ENCODE measurements at places on chromosomes 4 and X. TPM values are rescaled to one million over a fixed set of nuclear protein-coding genes. Genes with fewer than 3 reads are reported as not detected.

DNA sequence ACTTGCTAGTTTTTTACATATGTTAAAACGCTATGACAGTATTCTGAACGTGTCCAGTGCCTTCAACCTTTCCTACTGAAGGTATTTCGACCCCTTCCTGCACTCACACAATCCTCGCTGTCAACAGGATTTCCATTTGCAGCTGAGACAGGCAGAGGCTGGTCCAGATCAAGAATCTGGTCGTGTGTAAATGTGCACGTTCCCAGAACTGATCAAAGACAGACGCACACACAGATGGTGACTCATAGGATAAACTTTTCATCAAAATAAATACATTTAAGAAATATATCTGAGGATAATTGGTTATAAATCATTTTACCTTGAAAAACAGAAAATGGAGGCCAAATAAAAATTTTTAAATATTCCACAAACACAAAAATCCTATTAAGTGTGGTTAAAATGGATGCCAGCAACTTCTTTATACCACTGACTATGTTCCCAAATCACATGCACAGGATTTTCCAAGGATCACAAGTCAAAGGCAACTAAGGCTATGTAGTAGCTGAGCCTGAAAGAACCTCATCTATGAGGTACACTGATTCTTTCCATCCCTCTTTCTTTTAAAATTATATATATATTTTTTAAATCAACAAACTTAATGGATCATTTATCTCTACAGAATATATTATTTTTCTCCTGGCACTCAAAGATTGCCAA lies 85.9 kb downstream of the RNF150 start:
- peak; percentile 21 for DNase-seq

DNA sequence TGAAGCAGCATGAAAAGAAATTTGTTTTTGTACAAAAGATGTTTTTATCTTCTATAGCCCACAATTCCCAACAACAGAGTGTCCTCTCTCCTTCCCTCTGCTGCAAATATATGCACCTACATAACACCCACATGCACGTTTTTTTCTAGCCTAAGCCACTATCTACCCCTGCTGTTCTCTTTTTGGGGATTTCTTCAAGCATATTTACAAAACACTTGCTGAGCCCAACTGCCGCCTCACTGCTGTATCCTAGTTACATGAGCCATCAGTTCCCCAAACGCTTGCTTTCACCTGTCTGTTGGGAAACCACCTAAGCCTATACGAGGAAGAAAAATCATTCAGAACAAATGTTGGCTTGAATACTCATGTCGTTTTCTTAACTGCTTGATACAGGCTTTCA lies 127.2 kb downstream of the CHRNA9 start:
- DNase-seq: no peak

SLC10A7 gene
- total RNA-seq: 6.8 TPM

DNA sequence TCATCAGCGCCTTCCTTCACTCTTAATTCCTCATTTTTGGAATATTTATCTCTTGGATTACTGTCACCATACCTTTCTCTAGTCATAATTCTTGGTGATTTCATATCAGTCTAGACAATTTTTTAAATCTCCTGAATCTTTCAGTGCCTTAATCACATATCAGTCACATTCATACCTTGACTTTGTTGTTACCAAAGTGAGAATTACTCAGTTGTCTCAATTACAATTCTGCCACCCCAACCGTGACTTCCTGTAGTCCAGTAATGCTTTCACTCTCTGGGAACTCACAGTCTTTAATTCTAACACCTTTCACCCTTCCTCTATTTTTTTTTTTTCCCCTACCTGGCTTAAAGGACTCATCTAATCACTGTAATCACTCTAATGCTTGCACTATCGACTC lies 1275.3 kb upstream of the TENM3 start:
- no peak for DNase-seq

- DNase-seq: no peak
These were observed 1360.9 kb downstream of the STIM2 start for GRCh38 chr4:28221536-28221935.

DNA sequence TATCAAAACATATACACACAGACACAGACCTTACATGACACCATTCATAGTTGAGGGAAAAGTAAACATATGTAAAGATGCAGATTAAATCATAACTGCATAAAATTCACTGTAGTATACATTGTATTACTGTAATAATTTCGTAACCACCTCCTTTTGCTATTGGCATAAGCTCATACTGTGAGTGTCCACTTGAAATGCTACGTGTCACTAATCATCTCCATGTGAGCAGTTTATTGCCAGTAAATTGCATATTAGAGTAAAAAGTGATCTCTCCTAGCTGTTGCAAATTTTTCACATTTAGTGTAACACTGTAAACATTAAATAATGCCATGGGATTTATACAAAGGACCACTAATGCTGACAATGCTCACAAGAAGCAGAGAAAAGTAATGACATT lies 256.7 kb upstream of the GNPDA2 start:
- no peak for DNase-seq

HPSE gene
- total RNA-seq: 2.3 TPM

DNA sequence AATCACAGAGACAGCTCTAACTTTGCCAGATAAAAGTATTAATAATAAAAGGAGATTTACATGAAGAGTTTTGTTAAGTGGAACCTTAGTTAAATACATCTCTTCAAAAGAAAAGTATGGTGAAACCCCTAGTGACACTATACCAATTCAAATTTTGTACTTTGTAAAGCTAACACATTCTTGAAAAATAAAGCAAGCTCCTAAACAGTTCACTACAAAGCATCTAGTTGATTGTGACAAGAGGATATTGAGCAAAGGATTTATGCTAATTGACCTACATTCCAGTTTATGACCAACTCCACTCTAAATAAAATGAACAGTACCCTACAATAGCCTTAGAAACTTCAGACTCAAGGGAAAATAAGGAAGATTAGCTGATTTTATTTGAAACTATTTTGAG lies 69.4 kb upstream of the WDR17 start:
- DNase-seq: no peak

GRCh38 chr4:20262221-20262620 lies 10.5 kb downstream of the SLIT2 start:
- no peak for DNase-seq

KLF8 gene
- 7.8 TPM for total RNA-seq

CYBB gene
- 75.1 TPM for total RNA-seq
